ENCODE measurements at places on chromosomes 12 and 14.

GRCh38 chr14:76773188-76773885 lies 12.1 kb downstream of the VASH1 start:
- no peak for DNase-seq

GRCh38 chr12:127386723-127387122 lies 880.2 kb upstream of the TMEM132C start:
- DNase-seq: no peak

DNA sequence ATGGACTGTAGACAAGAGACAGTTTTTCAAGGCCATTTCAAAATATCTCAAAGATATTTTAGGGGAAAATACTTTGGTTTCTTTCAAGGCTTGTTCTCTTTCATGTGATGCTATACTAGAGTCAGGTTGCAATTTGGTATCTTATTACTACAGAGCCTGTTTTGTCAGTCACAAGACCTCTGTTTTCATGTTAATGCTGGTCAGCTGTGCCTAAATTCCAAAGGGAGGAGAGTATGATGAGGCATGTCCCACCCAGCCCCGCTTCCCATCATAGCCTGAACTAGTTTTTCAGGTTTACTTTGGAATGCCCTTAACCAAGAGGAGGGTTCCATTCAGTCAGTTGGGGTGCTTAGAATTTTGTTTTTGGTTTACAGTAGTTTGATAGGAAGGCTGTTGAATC lies 52.6 kb downstream of the GPHB5 start:
- DNase-seq: no peak

DNA sequence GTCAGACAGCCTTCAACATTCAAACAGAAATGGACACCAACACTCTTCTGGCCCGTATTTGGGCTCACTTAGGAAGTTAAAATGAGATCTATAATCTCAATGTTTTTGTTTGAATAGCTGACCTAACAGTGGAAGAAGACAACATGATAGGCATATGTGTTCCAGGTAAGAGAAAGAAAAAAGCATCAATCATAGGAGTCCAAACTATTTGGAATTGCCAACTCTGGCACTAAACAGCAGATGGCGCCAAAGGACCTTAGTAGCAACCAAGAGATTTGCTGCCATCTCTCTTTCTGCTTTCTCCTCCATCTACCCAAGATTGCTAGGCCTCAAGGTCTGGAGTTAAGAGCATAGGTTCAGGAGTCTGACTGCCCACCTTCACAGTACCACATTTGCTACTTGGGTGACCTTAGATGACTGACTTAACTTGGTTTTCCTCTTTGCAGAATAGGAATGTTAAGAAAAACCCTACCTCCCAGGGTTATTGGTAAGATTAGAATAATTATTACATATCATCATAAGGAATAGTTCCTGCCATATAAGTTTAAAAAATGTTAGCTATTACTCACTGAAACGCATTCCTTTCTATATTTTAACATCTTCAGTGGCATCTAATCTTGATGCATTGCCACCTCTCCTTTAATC lies 30.2 kb downstream of the PEX5 start:
- peak; percentile 79 for DNase-seq

DNA sequence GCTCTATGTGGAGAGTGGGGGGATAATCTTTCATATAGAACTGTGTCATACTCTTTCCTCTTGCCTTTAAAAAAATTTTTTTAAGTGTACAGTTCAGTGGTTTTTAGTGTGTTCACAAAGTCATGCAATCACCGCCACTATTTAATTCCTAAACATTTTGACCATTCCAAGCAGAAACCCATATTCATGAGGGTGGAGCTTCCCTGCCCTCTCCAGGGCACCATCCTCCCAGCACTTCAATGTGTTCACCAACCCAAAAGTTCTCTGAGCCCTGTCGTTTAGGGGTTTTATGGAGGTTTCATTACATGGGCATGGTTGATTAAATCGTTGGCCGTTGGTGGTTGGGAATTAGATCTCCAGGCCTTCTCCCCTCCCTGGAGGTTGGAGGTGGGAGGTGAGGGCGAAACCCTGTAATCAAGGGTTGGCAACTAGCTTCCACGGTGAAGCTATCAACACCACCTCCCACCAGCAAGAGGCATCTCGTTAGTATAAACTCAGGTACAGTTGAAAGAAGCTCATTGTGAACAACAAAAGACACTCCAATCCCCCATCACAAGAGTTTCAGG lies 42.8 kb upstream of the WNK1 start:
- no peak for DNase-seq

- no peak for DNase-seq
These were observed 756.6 kb downstream of the NOVA1 start for GRCh38 chr14:25841226-25841625.
